Central memory CD4-positive, alpha-beta T cell (primary cell): ENCODE measurements at places on chromosomes 4 and X.

DNA sequence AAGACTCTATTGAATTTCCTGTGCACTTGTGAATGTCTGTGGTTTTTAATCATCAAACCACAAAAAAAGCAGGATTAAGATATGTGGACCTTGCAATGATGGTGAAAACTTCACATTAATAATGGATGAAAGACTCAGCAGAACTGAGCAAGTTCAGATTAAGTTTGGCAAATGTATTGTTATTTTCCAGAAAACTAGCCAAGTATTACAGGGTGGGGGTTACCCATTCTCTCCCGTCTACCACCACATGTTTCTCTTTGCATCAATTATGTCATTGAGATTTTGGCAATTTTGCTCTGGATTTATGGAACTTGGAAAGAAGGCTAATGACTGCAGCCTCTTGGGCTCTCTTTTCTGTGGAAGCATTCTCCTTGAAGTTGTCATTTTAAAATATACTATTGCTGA is 577.1 kb downstream of the ANKRD50 start:
- DNase-seq = no peak

DNA sequence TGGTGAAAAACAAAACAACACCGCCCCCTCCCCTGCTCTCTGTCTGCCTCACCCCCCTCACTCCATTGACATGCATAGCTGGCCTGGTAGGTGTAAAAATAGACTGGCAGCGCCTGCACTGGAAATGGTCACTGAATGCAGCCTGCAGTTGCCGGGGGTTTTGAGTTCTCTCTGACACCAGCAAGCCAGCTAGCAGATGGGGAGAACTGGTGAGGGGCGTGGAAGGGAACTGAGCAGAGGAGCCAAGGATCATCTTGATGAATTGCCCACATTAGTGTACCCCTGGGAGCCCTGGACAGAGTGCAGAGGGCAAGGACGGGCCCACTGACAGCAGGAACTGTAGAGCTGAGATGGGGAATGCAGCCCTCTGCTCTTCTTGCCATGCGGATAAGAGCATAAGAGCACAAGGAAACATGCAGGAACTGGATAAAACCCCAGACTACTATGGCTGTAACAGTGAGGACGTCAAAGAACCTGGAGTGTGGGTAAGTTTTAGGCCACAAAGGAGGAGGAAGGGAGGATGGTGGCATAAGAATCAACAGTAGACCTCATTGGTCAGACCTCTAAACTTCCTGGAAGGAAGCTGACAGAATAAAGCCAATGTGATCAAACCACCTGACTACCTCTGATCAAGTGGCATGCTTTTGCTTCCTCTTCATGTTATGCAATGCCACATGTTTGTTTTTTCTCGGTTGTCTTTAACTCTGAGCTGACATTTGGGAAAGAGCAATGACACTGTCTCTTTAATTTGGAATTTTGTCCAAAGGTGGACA is 96.3 kb downstream of the ANK2 start:
- no peak for DNase-seq

- no peak for DNase-seq
Observed at GRCh38 chr4:155552180-155552579, 114.5 kb upstream of the GUCY1A1 start.

- DNase-seq = no peak
Observed at GRCh38 chrX:104351173-104351769, 96.5 kb upstream of the ESX1 start.

GRCh38 chr4:83248486-83248885 is 36.1 kb downstream of the COQ2 start:
- DNase-seq = no peak

DNA sequence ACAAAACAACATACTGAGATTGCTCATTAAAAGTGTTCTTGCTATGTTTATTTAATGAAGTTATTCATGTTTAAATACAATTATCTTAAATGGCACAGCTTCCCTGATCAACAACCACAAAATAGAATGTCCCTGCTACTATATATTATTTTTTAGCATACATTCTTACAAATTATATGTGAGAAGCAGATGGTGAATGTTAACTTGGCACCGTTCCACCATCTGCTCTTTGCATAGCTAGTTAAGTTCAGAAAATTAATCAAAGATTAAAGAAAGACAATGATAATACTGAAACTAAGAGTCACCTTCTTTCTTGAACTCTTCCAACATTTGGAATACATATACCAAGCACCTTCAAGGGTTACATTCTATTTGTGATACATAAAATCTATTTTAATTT is 94.2 kb downstream of the PPP3CA start:
- no peak for DNase-seq

DNA sequence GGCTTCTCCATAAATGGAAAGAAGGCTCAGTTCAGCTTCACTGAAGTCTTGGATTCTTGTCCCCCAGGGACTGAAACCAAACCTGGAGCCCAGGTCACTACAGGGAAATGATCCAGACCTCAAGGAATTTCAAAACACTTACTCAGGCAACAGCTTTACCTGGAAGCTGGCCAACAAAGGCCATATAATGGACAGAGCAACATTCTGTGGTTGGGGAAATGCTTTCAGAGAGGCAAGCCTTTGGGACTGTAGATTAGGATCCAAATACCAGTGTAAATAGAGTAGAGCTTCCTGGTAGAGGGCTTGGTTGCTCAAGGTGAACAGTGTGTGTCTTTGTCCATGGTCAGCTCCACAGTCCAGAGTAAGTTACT is 57.0 kb upstream of the PROM1 start:
- no peak for DNase-seq

GRCh38 chr4:76752861-76753501 is 145.0 kb downstream of the SOWAHB start:
- DNase-seq = no peak

- DNase-seq = no peak
Observed at GRCh38 chr4:115121351-115122043, 8.1 kb upstream of the NDST4 start.

GRCh38 chrX:140318296-140318695 is 186.6 kb downstream of the SOX3 start:
- DNase-seq = no peak

- DNase-seq = no peak
Observed at GRCh38 chr4:10753336-10753735, 68.8 kb upstream of the CLNK start.

DNA sequence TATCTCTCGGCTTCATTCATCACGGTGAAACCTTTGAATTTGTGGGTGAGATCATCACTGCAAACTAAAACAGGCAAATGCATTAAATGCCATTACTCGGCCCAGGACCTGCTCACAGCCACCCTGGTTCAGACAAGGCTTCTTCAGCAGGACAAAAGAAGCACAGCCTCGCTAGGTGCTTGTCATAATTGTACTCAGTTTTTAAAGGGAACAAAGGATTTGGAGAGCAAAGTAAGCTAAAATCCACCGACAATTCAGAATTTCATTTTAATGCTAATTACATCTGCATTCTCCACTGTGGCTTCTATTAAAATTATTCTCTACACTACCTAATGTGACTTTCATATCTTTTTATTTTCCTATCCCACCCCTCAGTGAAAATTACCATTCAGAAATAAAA is 57.0 kb downstream of the PCYT1B start:
- no peak for DNase-seq

DNA sequence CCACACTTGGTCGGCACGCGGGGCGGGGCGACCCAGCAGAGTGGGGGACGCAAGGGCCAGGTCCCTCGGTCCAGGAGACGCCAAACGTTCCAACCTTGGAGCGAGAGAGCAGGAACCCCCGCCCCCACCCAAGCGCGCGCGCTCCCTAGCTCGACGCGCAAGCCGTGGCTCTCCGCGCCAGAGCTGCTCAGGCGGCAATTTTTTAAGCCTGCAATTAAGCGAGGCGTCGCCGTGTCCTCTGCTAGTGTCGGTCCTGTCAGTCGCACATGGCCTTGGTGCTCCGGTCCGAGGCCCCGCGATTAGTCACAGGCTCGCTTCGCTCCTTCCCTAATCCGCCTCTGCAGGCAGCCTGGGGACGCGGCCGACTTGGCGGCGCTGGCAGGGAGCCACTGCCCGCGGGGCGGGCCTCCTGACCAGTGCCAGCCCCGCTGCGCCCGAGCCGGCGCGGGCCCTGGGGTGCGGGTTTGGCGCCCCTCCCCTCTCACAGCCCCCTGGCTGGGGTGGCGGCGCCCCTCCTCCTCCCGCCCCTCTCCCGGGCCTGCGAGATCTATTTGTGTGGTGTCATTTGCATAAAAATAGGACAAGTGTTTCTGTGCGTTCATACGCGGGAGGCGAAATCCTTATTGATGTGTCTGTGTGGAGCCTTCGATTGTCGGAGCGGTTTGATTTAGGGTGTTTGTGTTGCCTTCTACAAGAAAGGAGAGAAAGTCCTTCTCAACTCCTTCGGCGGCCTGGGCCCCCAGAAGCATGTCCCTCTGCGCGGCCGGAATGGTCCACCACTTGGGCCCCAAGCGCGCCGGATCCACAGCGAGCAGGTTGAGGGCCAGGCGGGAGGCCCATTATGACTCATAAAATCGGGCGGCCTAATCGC is 9.8 kb upstream of the BCOR start:
- no peak for DNase-seq

DNA sequence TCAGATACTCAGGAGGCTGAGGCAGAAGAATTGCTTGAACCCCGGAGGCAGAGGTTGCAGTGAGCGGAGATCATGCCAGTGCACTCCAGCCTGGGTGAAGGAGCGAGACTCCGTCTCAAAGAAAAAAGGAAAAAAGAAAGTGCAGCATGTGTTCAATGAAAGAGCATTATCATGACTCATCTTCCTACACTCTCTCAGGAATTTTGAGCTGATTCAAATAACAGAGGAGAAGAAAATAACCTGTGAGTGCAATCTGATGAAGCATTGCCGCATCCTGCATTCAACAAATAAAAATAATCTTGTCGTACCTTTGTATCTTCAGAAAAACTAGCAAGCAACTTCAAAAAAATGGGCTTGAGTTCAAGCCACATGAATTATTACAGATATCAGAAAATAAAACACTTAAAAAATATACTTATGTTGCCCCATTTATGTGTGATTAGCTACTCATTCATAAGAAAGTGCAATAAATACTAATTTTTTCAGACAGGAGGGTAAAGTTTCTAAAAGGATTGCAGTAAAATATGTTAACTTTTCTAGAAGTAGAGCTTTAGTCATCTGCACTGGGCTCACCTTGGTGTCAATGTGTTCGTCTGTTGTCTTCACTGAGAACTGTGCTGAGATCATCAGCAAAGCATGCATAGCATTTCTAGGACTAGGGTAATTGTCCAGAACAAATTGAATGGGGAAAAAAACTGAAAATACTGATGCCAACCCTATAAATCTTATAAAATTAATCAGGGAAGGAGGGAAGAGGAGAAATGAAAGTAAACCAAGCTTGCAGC is 90.4 kb upstream of the VCX3B start:
- DNase-seq = no peak

GRCh38 chr4:78870056-78870455 is 69.2 kb downstream of the PAQR3 start:
- no peak for DNase-seq

GRCh38 chrX:130055899-130056298 is 54.4 kb downstream of the ELF4 start:
- DNase-seq = no peak

- DNase-seq = no peak
Observed at GRCh38 chr4:151644622-151645021, 116.2 kb downstream of the GATB start.

DNA sequence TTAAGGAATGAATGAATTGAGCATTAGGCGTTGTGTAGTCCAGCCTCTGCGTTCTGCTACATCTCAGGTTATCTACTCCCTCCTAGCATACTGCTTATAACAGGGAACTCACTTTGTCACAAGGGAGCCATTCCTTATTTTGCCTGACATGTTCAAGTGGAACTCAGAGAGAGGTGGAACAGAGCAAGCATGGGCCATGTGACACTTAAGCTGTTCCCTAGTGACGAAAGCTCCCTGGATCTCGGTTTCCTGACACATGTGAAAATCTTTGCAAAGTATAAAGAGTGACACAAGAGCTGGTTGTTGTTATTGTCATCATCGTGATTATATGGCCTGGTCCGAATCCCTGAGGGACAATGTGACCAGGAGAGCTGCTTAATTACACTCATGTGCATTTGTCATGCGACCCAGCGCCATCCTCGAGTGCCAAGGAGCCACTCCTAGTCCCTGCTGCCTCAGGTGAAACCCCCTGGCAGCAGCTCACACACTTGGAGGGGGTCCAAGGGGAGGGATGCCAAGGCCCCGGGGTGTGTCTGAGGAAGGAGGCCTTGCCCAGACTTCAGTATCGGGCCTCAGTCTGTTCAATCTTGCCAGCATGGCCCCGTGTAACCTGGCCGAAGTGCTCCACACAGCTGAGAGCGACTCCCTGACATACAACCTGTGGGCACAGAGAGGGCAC is 98.5 kb upstream of the MAP3K15 start:
- no peak for DNase-seq

DNA sequence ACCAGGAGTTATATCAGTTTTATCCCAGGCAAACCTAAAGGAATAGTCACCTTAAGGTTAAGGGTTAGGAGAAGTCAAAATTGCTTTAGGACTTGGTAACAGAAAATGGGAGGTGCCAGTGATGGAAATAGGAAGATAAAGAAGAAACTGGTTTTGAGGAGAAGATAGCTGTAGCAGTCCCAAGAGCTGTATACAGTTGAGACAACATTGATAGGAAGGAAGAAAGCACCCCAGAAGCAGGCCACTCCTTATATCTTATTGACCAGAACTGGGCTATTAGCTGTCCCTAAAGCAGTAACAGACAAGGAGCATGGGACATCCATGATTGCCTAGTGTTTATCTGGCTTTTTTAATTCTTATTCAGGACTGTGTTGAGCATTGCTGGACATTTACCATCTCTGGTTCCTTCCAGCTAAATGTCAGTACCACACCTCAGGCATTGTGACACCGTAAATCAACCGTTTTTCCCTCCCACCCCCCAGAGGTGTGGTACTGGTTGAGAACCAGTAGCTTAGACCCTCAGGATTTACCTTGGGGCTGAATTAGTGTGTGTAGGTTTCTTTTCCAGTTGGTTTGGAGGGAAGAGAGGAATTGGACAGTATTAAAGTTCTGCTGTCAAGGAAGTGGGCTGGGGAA is 2.0 kb upstream of the PGRMC2 start:
- DNase-seq = no peak

- no peak for DNase-seq
Observed at GRCh38 chr4:23015821-23016220, 323.1 kb downstream of the GBA3 start.

DNA sequence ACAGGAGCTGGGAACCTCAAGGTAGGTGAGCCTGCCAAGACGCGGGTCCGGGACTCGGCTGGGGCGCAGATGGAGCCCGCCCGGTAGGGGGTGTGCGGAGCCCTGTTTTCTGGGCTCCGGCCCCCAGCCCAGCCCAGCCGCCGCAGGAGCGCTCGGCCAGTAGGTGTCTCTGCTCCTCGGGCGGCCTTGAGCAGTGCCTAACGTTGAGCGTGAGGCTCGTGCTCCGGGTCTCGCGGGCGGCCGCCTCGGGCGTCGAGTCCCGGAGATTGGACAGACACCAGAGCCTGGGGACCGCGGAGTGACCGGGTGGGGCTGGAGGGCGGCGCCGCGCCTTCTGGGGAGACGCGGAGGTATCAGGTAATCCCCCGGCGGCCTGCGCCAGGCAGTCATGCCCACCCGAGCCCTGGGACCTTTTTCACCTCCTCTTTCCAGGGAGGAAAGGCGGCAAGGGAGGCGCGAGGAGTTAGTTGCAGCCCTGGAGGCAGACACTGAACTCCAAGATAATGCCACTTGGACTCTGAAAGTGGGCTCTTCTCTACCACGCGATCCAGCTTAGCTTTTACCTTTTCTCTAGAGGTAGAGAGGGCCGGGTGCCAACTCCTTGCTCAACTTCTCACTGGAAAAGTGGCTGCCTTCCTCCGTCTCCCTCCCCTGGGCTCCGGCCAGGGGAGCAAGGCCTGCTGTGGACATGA is 14.5 kb upstream of the FGG start:
- peak; percentile 6 for DNase-seq
